Small intestine (tissue), 16 donors: ENCODE measurements at places on chromosomes 13 and 19. TPM values are rescaled to one million over a fixed set of nuclear protein-coding genes. Genes with fewer than 3 reads are reported as not detected.

- DNase-seq = no peak
- H3K27me3 ChIP-seq = no peaks in the 10 kb centered on the region
- H3K36me3 ChIP-seq = peaks cover 79% of the 10 kb centered on the region
- H3K27ac ChIP-seq = no peak overlapping the region
- H3K4me1 ChIP-seq = no peaks in the 10 kb centered on the region
Observed at GRCh38 chr19:46737761-46738171, 8.1 kb upstream of the FKRP start.

CEACAM19 gene
- 17.4 TPM for polyA plus RNA-seq

DNA sequence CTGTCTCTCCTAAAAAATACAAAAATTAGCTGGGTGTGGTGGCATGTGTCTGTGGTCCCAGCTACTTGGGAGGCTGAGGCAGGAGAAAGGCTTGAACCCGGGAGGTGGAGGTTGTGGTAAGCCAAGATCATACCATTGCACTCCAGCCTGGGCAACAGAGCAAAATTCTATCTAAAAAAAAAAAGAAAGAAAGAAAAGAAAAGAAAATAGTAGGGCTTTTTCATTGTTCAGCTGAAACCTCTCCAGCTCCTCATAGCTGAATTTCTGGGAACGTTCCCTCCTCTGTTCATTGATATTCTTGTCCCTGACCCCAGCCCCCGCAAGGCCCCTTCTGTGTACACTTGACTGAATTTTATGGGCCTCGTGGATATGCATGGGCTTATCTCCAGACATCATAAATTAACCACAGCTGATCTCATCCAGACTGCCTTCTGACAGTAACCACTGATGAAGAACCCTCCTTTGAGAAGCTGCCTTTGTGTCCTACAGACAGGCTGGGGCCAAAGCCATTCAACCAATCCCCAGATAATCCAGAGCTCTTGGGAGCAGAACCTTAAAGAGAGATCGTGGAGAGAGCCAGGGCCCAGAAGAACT lies at the start of gene ELSPBP1:
TSS of gene ELSPBP1 (plus strand) at position 424 of the 594 bp plus-strand sequence. CDS start 14,036 bp downstream, outside the sequence.
- DNase-seq = no peak
- H3K4me3 ChIP-seq = no peak within 1 kb of the TSS
- no peak within 1 kb of the TSS for H3K27ac ChIP-seq
- no peaks in the 10 kb centered on the region for H3K4me1 ChIP-seq
- H3K36me3 ChIP-seq = no peaks in the 10 kb centered on the region

DNA sequence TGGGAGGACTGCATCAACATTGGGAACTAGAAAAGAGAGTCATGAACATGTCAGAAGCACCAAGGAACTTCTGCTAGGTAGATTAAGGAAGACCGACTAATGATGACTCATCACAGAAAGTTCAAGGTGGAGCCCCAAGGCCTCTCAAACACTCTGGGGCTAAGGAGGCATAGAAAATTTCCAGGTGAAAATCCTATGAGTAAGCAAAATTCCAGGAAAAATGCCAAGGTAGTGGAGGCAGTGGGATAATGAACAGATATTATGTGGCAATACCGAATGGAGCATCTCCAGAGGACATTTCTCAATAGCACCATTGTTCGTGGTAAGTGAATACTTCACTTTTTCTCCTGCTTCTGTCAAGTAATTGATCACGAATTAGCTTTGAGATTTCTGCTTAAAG lies 336.5 kb downstream of the MZT1 start:
- no peaks in the 10 kb centered on the region for H3K36me3 ChIP-seq
- no peaks in the 10 kb centered on the region for H3K4me1 ChIP-seq
- H3K27ac ChIP-seq = no peak overlapping the region
- DNase-seq = no peak
- no peak overlapping the region for H3K4me3 ChIP-seq

- peaks cover 6% of the 10 kb centered on the region for H3K4me1 ChIP-seq
- no peak overlapping the region for H3K4me3 ChIP-seq
- H3K27ac ChIP-seq = no peak overlapping the region
- H3K36me3 ChIP-seq = peaks cover 9% of the 10 kb centered on the region
- no peak for DNase-seq
Observed at GRCh38 chr13:41029629-41030028, 10.5 kb upstream of the ELF1 start.

GRCh38 chr13:93270769-93271742 lies 44.4 kb downstream of the GPC6 start:
- H3K36me3 ChIP-seq = no peaks in the 10 kb centered on the region
- DNase-seq = no peak
- no peaks in the 10 kb centered on the region for H3K4me1 ChIP-seq
- H3K27ac ChIP-seq = peak overlapping the region; percentile 2

DNA sequence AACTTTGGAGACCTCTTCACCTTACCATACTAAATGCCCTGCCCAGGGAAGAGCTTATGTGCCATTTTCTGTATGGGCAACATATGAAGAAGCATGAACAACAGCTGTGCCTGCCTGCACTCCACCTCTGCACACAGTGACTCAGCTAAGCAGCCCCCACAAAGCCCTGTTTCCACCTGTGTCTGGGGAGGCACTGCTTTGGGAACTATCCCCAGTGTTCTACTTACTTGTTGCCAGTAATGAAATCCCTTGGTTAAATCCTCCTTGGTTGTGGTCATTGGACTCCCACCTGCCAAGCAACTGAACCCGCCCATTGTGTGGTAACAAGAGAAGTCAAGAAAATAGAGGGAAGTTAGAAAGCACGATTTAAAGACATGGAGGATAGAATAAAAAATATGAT lies 84.6 kb downstream of the NALCN start:
- no peak overlapping the region for H3K27ac ChIP-seq
- no peaks in the 10 kb centered on the region for H3K36me3 ChIP-seq
- no peak for DNase-seq
- no peaks in the 10 kb centered on the region for H3K4me1 ChIP-seq
- no peaks in the 10 kb centered on the region for H3K27me3 ChIP-seq
- no peak overlapping the region for H3K4me3 ChIP-seq

- no peak overlapping the region for H3K4me3 ChIP-seq
- H3K27ac ChIP-seq = no peak overlapping the region
Observed at GRCh38 chr13:94345374-94346195, 133.9 kb downstream of the DCT start.
